Left ventricle myocardium superior (tissue), 1 donor: ENCODE measurements at places on chromosomes 5 and 9. TPM values are rescaled to one million over a fixed set of nuclear protein-coding genes. Genes with fewer than 3 reads are reported as not detected.

LRRC70 gene
- 1.4 TPM for total RNA-seq

PCDHGA10 gene
- 5.3 TPM for total RNA-seq

DDX4 gene
- not detected for total RNA-seq

SAXO1 gene
- not detected for total RNA-seq

GRXCR2 gene
- total RNA-seq = 3.8 TPM

IGFBPL1 gene
- total RNA-seq = not detected

FAM153A gene
- total RNA-seq = 3.5 TPM

CTXN3 gene
- total RNA-seq = not detected

ROPN1L gene
- total RNA-seq = 0.20 TPM

BNIP1 gene
- 8.1 TPM for total RNA-seq

MRNIP gene
- 14.8 TPM for total RNA-seq

EDIL3 gene
- total RNA-seq = 14.4 TPM

GLRA1 gene
- total RNA-seq = not detected

UCK1 gene
- 28.6 TPM for total RNA-seq

SH3RF2 gene
- 350 TPM for total RNA-seq

EPB41L4B gene
- total RNA-seq = 8.9 TPM

UNC5A gene
- total RNA-seq = 0.22 TPM

ROR2 gene
- total RNA-seq = 0.87 TPM

CENPK gene
- total RNA-seq = 0.99 TPM

MEGF10 gene
- 0.37 TPM for total RNA-seq

HARS1 gene
- 36.7 TPM for total RNA-seq

IFNA2 gene
- not detected for total RNA-seq

KLHL3 gene
- 24.5 TPM for total RNA-seq

GRAMD2B gene
- 35.2 TPM for total RNA-seq

ALDOB gene
- total RNA-seq = 0.35 TPM

FRRS1L gene
- 2.2 TPM for total RNA-seq

CANX gene
- total RNA-seq = 465 TPM

STKLD1 gene
- total RNA-seq = 0.17 TPM

SLC22A4 gene
- 1.6 TPM for total RNA-seq

SLC6A3 gene
- total RNA-seq = not detected

MYMK gene
- not detected for total RNA-seq

PAPPA gene
- 1.1 TPM for total RNA-seq

KCTD16 gene
- not detected for total RNA-seq

SEMA5A gene
- 25.3 TPM for total RNA-seq

PLCXD3 gene
- total RNA-seq = 95.3 TPM

NTRK2 gene
- total RNA-seq = 5.5 TPM

CSNK1G3 gene
- 21.2 TPM for total RNA-seq

TYRP1 gene
- total RNA-seq = 43.8 TPM

FGF18 gene
- 18.5 TPM for total RNA-seq

WNT8A gene
- total RNA-seq = not detected

ABO gene
- total RNA-seq = 1.7 TPM

SMIM33 gene
- total RNA-seq = not detected

NUTM2G gene
- not detected for total RNA-seq

CIZ1 gene
- total RNA-seq = 76.6 TPM

ORM2 gene
- not detected for total RNA-seq

DOCK2 gene
- 7.5 TPM for total RNA-seq

GGTA1 gene
- 28.3 TPM for total RNA-seq

KCNIP1 gene
- total RNA-seq = 0.20 TPM

FBP2 gene
- not detected for total RNA-seq

DEPDC1B gene
- total RNA-seq = 0.15 TPM

CNTFR gene
- 3.3 TPM for total RNA-seq

ASTN2 gene
- 11.3 TPM for total RNA-seq

LECT2 gene
- total RNA-seq = not detected

ANKRD18A gene
- 1.4 TPM for total RNA-seq

OBP2A gene
- not detected for total RNA-seq

CARTPT gene
- total RNA-seq = not detected
